CD8-positive, alpha-beta memory T cell (primary cell): ENCODE measurements at places on chromosomes 5 and 9. TPM values are rescaled to one million over a fixed set of nuclear protein-coding genes. Genes with fewer than 3 reads are reported as not detected.

- DNase-seq = no peak
- H3K27ac ChIP-seq = no peak overlapping the region
- H3K36me3 ChIP-seq = no peaks in the 10 kb centered on the region
- no peaks in the 10 kb centered on the region for H3K27me3 ChIP-seq
- no peaks in the 10 kb centered on the region for H3K4me1 ChIP-seq
- H3K4me3 ChIP-seq = no peak overlapping the region
Measured at GRCh38 chr9:23379842-23380241, 446.2 kb downstream of the ELAVL2 start.

DNA sequence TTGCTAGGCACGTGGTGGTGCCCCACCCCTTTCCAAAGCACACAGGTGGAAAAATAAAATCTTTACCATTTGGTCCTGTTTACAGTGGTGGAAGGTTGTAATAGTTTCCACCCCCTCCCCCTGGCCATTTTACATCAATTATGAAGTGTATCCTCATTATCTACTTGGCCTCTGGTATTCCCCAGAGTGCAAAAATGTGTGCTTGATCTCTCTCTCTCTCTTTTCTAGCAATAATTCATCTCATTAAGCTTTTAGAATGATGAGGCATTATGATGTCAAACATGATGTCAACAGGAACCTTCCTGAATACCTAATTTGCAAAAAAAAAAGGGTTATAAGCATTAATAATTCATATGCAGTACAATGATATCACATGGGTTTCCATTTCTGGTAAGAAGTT lies 3.1 kb downstream of the PDE8B start:
- no peak overlapping the region for H3K27ac ChIP-seq
- peaks cover 12% of the 10 kb centered on the region for H3K27me3 ChIP-seq
- no peak for DNase-seq
- no peak overlapping the region for H3K4me3 ChIP-seq
- no peaks in the 10 kb centered on the region for H3K4me1 ChIP-seq

DNA sequence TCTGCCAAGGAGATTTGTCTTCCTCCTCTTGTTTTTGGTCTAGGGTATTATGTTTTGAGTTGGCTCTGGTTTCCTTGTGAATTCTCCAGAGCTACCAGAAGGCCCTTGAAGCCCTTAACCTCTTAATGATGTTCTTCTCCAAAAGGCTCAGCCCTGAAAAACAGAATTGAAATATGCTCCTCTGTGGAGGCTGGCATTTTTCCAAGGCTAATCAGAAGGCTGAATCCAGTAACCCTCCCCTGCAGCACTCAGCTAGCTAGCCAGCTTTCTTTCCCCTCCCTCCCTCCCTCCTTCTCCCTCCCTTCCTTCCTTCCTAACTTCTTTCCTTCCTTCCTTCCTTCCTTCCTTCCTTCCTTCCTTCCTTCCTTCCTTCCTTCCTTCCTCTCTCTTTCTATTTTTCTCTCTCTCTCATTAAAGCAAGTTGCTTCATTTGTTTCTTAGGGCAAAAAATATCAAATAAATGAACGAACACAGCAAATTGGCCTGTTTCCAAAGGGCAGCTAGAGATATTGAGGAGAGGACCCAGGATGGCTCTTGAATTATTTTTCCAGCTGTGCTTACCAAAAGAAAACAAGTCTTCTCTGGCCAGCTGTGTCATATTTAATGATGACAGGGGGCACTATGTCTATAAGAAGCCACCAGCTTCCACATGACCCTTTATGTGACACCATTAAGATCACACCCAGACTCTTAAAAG lies 38.7 kb downstream of the JAKMIP2 start:
- no peaks in the 10 kb centered on the region for H3K27me3 ChIP-seq
- H3K27ac ChIP-seq = no peak overlapping the region
- no peak for DNase-seq
- H3K4me1 ChIP-seq = no peaks in the 10 kb centered on the region
- H3K4me3 ChIP-seq = no peak overlapping the region
- no peaks in the 10 kb centered on the region for H3K36me3 ChIP-seq

DNA sequence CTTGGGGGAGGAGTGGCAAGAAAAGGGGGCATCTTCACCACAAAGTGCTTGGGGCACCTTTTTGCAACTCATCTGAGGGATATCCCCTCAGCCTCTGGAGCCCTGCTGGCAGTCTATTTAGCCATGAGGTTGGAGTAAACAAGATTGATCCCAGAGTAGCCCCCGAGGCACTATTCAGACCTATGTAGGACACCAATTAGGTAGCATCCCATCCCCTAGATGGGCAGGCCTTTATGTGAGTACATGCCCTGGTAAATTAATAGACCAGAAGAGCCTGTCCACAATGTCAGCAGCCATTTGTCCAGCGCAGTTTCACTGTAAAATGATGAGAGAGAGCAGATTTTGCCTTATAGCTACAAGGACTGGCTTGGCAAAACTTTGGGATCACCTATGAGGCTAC lies 221.4 kb downstream of the DRD1 start:
- no peaks in the 10 kb centered on the region for H3K36me3 ChIP-seq
- no peaks in the 10 kb centered on the region for H3K4me1 ChIP-seq
- no peak overlapping the region for H3K27ac ChIP-seq
- no peaks in the 10 kb centered on the region for H3K27me3 ChIP-seq
- DNase-seq = no peak

DNA sequence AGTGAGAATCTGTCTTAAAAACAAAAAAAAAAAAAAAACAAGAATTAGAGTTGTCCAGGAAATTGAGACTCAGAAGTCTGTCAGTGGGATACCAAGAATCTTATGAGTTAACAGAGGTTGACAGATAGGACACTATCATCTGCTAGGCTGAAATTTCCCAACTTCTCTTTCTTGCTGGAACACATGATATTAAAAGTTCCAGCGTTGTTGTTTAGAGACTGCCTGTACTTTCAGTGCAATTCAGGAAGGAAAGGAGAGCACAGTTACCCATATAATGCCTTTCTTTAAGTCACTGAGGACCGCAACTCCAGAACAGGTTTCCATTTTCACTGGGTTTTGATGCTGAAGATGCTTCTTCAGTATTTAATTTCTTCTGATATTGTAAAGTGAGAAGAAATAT lies 13.5 kb downstream of the TRPM6 start:
- no peaks in the 10 kb centered on the region for H3K4me1 ChIP-seq
- DNase-seq = no peak
- H3K27me3 ChIP-seq = no peaks in the 10 kb centered on the region

DNA sequence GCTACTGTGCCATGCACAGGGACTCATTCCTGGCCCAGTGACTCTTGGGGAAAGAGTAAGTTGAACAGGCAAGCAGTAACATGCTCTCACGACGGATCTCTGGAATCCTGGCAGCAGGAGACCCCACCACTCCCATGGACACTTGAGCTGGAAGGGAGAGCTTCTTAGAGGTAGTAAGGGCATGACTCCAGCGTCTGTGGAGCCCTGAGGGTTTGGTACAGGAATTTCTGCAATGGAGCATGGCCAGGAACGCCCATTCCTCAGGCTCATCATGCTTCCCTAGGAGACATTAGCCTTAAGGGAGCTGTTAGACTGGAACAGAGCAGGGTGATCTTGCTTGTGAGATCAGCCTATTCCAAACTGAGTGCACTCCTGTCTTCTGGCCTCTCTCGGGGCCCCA lies 212.9 kb downstream of the MAT2B start:
- H3K4me3 ChIP-seq = no peak overlapping the region
- no peaks in the 10 kb centered on the region for H3K36me3 ChIP-seq
- DNase-seq = no peak

The MTAP gene
- total RNA-seq = 77.4 TPM

- no peaks in the 10 kb centered on the region for H3K4me1 ChIP-seq
- no peaks in the 10 kb centered on the region for H3K27me3 ChIP-seq
- no peak overlapping the region for H3K27ac ChIP-seq
- no peak overlapping the region for H3K4me3 ChIP-seq
Measured at GRCh38 chr5:33275921-33276627, 164.7 kb upstream of the TARS1 start.

The C5orf52 gene
- total RNA-seq = not detected

GRCh38 chr5:93101661-93102060 lies 479.4 kb downstream of the NR2F1-AS1 start:
- no peaks in the 10 kb centered on the region for H3K36me3 ChIP-seq
- H3K27ac ChIP-seq = no peak overlapping the region
- H3K4me1 ChIP-seq = no peaks in the 10 kb centered on the region
- H3K27me3 ChIP-seq = no peaks in the 10 kb centered on the region
- H3K4me3 ChIP-seq = no peak overlapping the region

- H3K4me3 ChIP-seq = no peak overlapping the region
- H3K27me3 ChIP-seq = no peaks in the 10 kb centered on the region
- no peak for DNase-seq
Measured at GRCh38 chr5:101932599-101932998, 363.5 kb downstream of the SLCO4C1 start.

The KLF9 gene
- total RNA-seq = 20.2 TPM

DNA sequence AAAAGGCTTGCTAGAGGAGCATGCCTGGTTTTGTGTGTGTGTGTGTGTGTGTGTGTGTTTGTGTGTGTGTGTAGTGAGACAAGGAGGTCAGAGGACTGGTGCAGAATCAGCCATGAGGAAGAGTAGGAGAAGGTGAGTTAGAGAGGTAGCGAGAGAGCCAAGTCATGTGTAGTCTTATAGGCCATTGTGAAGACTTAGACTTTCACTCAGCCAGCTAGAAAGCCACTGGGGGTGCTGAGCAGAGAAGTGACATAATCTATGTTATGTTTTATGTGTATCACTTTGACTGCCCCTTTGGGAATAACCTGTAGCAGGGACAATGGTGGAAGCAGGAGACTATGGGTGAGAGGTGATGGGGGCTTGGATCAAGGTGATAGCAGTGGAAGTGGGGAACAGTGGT lies 180.5 kb upstream of the CLINT1 start:
- DNase-seq = no peak
- H3K4me3 ChIP-seq = no peak overlapping the region
- H3K27me3 ChIP-seq = no peaks in the 10 kb centered on the region
- H3K27ac ChIP-seq = no peak overlapping the region

The CA9 gene
- not detected for total RNA-seq

The PCDHGA7 gene
- total RNA-seq = 0.09 TPM

The CATSPER3 gene
- total RNA-seq = 0.18 TPM

GRCh38 chr9:38244971-38245370 lies 147.5 kb upstream of the ALDH1B1 start:
- no peaks in the 10 kb centered on the region for H3K36me3 ChIP-seq
- H3K27me3 ChIP-seq = no peaks in the 10 kb centered on the region
- H3K4me3 ChIP-seq = no peak overlapping the region
- DNase-seq = no peak
- H3K27ac ChIP-seq = no peak overlapping the region

GRCh38 chr5:54669845-54670244 lies 152.3 kb downstream of the SNX18 start:
- H3K27me3 ChIP-seq = no peaks in the 10 kb centered on the region
- peaks cover 39% of the 10 kb centered on the region for H3K4me1 ChIP-seq
- H3K36me3 ChIP-seq = no peaks in the 10 kb centered on the region
- no peak overlapping the region for H3K4me3 ChIP-seq

DNA sequence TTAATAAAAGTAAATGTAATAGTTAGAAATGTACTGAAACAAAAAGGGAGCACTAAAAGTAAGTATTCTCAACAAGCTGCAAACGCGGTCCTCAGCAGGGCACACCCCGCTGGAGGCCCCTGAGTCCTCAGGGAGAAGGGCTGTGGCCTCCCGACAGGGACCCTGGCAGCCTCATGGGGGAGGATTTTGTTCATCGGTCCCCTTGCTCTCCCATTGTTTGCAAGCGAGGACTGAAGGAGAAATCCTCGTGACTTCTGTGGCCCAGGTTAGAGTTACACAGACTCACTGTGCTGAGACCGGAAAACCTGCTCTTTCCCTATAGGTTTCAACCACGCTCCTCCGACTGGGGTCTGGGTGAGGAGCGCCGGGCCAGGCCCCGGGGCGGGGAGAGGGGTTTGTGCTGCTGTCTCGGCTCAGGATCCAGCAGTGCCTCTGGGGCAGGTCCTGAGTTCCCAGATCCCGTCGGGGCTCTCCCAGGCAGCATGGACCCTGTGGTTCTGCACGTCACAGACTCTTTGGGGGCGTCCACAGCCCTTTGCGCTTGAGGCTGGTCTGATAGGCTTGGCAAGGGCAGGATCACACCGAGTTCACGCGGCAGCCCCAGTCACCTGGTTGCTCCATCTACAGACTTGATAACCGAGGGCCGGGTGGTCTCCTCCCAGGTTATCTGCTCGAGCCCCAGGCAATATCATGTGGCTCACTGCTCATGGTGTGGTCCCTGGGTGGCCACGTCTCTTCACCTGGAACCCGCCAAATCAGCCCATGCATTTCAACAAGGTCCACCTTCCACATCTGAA lies 38.8 kb downstream of the MRPL36 start:
- DNase-seq = no peak
- H3K27me3 ChIP-seq = no peaks in the 10 kb centered on the region
- no peak overlapping the region for H3K27ac ChIP-seq
- no peak overlapping the region for H3K4me3 ChIP-seq
- no peaks in the 10 kb centered on the region for H3K36me3 ChIP-seq
- no peaks in the 10 kb centered on the region for H3K4me1 ChIP-seq

DNA sequence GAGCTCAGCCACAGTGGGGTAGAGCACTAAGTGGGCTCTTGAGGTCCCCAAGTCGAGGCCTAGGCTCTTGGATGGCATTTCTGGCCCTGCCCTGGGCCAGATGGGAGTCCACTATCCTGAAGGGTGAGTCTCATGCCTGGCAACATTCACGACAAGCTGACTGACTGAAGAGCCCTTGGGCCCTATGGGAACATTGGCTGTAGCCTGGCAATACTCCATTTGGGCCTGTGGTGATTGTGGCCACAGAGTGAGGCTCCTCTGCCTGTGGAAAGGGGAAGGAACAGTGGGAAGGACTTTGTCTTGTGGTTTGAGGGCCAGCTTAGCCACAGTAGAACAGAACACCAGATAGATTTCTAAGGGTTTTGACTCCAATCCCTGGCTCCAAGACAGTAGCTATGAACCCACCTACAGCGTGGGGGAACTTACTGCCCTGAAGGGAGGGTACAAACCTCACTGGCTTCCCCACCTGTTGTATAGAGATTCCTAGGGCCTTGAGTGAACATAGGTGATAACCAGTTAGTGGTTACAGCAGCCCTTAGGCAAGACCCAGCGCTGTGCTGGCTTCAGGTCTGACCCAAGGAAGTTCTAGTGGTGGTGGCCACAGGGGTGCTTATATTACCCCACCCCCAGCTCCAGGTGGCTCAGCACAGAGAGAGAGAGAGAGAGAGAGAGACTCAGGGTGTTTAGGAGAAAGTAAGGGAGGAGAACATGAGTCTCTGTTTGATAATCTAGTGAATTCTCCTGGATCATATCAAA lies 72.4 kb downstream of the KIAA0825 start:
- H3K4me3 ChIP-seq = no peak overlapping the region
- no peaks in the 10 kb centered on the region for H3K4me1 ChIP-seq
- DNase-seq = no peak
- no peaks in the 10 kb centered on the region for H3K27me3 ChIP-seq
- H3K27ac ChIP-seq = no peak overlapping the region

DNA sequence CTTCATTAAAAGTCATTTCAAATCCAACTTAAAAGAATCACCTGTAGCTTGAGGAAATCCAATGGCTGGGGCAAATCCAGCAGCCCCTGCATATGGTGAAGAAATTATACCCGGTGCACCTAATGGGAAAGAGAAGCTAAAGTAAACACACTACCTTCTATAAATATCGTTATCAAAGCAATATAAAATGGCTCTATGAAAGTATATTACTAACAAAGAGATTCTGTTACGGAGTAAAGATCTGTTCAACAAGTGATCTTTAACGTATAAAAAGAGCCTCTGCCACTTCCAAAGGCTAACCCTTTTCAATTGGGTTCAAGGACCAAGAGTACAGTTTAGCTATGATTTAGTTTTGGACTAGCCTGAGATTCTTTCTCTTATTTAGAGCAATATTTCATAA lies 59.7 kb upstream of the SUSD1 start:
- H3K4me1 ChIP-seq = no peaks in the 10 kb centered on the region
- DNase-seq = no peak
- peaks cover 14% of the 10 kb centered on the region for H3K36me3 ChIP-seq
- no peak overlapping the region for H3K4me3 ChIP-seq
- no peaks in the 10 kb centered on the region for H3K27me3 ChIP-seq
- no peak overlapping the region for H3K27ac ChIP-seq
